Chondrocyte (in vitro differentiated cells): ENCODE measurements at places on chromosomes 4 and X.

- no peak for DNase-seq
Observed at GRCh38 chrX:123736333-123736921, 3.6 kb upstream of the THOC2 start.

- DNase-seq, result no peak
Observed at GRCh38 chr4:76545226-76545884, 110.3 kb downstream of the SHROOM3 start.

GRCh38 chrX:25011589-25012432 is 4.0 kb downstream of the ARX start:
- DNase-seq, result no peak

DNA sequence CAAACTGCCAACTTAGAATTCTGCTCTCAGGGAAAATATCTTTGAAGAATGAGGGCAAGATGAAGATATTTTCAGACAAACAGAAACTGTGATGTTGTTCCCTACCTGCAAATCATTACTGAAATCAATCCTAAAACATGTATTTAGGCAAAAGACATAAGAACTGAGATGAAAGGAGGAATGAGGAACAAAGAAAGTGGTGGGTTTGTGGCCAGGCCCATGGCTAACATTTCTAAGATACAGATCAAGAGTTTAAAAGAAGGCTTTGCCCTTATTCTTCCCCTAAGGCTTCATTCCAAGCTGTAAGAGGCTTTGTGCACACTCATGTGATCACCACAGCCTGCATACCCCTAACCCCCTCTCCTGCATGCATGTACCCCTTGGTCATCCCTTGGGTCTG is 46.5 kb downstream of the ADGRG2 start:
- DNase-seq, result no peak

DNA sequence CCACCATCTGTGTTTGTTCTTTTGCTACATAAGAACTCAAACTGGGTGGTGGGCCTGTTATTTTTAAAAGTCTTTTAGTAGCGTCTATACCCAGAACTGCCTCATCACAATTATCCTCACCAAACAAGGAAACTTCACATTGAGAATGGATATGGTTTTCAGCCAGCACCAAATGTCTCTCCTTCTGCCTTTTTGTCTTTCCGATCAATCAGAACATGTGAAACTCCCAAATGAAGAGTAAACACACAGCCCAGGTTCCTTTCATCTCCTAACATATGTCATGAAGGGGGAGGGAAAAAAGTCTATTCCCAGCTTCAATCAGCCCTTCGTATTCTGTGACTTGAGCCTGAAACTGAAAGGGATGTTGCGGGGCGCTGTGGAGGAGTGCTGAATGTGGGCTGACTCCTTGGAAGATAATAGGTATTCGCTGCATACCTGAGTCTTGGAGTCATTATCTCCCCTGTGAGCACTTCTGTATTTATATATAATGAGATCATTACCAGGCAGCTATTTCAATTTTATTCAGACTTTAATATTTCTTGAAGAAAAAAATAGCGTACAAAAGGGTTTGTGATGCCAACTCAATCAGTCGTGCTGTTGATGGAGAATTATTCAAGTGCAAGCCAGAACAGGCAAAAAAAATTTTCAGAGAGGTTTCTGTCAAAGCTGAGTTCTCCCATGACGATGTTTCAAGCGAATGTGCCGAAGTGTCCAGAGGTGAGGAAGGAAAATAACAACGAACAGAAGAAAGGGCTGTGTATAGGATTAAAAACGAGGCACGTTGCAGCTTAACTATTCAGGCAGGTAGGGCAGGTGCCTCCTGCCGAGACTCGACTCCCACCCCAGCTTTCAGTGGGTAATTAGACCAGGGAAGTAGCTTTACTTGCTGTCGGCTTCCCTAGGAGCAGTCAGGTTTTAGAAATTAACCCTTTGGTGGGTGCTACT is 163.9 kb upstream of the NOCT start:
- DNase-seq, result no peak

DNA sequence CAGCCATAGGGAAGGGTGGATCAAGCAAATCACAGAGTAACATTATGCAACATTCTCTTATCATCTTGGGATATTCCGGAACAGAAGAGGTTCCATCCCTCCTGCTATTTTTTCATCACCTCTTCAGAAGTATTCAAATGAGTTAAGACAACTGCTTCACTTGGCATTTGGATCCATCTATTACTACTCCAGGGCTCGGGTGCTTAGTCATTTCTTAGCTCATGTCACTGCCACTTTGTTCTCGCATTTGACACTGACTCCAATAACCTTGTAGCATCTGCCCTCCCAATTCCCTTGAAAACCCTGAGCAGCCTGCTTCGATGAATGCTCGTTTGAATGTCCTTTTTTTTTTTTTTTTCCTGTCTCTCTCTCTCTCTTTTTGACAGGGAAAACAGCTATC is 114.9 kb downstream of the PPARGC1A start:
- no peak for DNase-seq

DNA sequence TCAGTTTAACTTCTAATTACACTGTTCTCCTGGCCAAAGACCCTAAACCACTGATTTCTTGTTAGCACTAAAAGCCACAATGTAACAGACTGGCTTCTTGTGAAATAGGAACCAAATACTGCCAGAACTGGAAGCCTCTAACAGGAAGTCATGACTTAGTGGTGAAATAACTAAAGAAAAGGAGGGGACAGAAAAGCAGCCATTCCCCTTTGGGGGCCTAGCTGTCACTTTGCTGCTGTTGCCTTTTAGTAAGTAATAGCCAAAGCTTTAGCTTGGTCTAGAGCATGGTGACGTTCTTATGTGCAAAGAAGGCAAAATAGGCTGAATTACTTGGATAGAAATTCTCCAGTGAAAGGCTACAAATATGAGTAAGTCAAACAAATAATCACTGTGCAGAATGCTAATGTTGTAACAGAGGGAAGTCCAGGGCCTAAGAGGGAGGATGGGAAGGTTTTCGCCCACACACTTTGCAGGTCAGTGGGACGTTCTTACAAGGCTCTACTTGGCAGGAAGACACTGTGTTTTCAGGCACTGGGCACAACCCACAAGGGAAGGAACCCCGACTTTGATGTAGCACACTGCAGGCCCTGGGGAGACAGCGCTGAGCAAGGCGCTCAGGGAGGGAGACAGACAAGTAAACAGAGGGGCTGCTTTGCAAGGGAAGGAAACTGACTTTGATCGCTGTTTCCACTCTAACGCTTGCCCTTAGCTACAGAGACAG is 16.7 kb downstream of the GAB3 start:
- DNase-seq, result no peak

DNA sequence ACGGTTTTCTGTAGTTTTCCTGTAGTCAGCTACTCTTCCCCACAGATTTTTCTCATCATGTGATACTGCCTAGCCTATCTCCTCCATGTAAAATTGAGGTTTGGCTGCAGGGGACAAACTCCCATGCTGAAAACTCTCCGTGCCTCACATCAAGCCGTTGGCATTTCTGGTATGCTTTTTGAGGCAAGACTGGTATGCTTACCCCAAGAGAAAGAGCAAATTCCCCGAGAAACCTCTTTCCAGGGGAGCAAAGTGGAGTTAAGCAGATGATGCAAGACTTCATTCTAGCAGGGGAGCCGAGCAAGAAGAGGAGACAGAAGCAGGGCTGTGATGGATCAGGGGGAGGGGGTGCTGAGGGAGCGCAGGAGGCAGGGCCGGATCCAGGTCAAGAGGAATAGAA is 4.8 kb downstream of the SOWAHD start:
- no peak for DNase-seq

DNA sequence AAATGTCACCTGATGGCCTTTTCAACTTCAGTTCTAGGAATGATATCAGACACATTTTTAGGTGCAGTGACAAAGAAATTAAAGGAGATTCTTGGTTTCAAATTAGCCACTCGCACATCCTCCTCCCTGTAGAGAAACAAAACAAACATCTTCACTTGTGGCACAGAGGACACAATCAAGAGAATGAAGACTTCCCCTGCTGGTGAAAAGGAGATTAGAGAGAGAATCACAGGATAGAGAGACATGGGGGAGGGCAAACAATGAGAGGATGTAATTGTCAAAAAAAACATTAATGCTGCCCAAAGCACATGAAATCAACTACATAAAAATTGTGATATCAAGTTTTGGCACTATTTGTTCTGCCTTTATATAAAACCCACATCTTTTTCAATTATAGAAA is 34.5 kb downstream of the ACE2 start:
- no peak for DNase-seq

DNA sequence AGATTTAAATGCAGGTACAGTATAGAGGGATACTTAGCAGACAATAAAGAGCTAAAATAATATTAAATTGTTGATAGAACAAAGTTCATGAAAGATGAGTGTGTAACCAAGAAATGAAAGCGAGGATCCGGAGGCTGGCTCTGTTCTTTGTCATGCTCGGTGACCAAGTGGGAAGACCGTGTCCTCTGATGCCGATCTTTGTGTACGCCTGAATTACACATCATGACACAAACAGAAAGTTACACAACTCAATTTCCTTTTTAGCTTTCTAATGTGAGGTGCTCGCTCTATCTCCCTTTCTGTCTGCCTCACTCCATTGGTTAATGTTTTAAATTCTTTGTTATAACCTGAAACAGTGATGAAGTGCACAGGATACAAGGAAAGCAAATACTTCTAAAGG is 114.8 kb upstream of the NEIL3 start:
- DNase-seq, result no peak

- DNase-seq, result no peak
Observed at GRCh38 chrX:84487365-84488353, 14.6 kb downstream of the HDX start.

DNA sequence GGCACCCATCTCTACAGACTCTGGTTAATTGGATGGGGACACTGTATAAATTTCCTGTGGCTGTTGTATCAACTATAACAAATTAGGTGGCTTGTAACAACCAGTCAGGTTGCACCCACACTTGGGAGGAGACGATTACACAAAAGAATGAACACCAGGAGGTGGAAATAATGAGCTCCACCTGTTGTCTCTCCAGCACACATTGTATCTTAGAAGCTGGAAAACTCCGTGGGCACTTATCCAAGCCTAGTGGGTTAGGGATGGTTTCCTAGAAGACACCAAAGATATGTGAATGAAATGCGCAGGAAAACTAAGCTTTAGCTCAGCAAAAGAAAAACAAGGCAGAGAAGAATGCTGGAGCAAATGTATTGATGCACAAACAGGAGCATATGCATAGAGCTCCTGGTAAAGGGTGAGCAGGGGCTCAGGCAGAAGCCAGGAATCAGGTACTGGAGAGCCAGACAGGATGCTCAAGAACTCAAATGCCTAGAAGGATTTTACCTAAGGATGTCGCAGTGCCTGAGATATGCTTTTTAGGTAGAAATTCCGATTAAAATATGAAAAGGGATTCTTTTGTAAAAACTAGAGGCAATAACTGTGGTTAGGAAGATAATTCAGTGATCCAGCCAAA is 111.7 kb downstream of the GALNTL6 start:
- no peak for DNase-seq

GRCh38 chr4:336099-336892 is 1.3 kb upstream of the ZNF141 start:
- DNase-seq, result no peak

DNA sequence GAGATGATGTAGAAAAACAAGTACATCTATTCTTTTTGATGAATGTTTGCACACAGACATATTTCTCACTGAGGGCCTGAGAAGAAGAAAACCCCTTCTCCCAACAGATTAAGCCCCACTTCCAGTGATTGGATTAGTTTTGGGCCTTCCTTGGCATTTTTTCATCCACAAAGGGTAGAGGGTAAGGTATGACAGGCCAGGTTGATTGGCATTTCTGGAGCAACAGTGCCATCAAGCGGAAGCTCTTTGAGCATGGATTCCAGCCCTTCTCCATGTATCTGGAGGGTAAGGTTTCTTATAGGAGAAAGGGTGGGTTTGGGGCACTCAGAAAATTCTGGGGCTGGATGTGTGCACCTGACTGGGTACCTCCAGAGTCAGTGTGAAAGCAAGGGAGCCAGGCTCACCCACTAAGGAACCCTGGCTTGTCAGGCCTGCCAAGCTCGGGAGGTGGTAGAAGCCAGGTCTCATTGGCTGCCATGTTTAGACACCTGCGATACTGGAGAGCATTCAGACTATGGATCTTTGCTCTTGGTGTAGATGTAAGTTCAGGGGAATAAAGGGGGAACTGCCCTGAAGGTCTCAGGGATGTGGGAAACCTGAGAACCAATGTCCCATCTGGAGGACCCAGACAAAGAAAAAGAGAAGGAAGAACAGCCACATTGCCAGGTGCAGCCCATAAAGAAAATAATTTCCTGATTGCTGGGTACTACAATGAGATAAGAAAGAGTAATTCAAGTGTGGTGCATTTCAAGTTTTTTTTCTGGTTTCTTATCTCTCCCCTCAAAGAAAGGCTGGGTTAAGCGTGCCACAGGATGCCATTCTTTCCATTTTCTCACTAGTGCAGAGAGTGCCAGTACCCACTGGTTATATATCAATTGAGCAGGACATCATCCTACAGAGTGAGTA is 222.3 kb upstream of the AGTR2 start:
- no peak for DNase-seq

- no peak for DNase-seq
Observed at GRCh38 chrX:80511969-80512760, 91.9 kb downstream of the TENT5D start.

- no peak for DNase-seq
Observed at GRCh38 chrX:94831364-94831763, 1157.4 kb downstream of the FAM133A start.

DNA sequence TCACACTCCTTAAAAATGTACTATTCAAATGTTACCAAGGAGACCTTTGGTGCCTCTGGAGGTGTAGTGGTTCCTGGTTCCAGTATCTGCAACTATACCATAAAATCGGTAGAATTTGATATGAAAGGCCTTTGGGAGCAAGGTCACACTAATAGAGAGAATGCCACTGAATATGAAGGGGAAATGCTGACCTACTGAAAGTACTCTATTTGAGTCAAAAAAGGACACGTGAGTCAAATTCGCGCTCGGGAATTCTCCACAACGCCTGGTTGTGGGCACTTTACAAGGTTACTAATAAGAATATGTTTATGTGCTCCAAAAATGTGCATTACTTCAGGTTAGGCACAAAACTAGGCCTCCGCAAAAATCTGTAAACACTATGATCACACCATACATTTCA is 39.5 kb upstream of the RELL1 start:
- no peak for DNase-seq

GRCh38 chrX:38124000-38124399 is 96.7 kb downstream of the SRPX start:
- no peak for DNase-seq

- no peak for DNase-seq
Observed at GRCh38 chrX:110123331-110123782, 120.4 kb downstream of the TMEM164 start.

DNA sequence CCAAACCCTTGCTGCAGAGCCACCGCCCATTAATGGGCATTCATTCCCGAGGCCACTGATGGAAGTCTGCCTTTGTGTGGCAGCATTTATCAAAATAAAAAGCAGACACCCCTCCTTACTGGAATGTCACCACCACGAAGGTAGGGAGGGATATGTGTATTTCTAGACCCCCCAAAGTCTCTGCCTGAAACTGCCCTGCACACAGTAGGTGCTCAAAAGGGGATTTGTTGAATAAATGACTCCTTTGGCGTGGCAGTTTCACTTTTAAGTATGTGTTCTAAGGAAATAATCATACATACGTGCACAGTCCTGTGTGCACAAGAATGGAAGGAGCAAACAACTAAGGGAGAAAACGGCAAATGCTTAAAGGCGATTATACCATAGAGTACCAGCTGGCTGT is 23.6 kb upstream of the GLOD5 start:
- DNase-seq, result no peak
